ENCODE measurements at places on chromosomes 4 and X.

- no peak for DNase-seq
Observed at GRCh38 chrX:72050011-72050410, 81.7 kb downstream of the RTL5 start.

- DNase-seq = no peak
Observed at GRCh38 chr4:169014586-169014985, 4.5 kb upstream of the CBR4 start.

- no peak for DNase-seq
Observed at GRCh38 chr4:159070742-159071141, 32.1 kb upstream of the RAPGEF2 start.

GRCh38 chr4:80705311-80705710 lies 325.2 kb upstream of the BMP3 start:
- no peak for DNase-seq

DNA sequence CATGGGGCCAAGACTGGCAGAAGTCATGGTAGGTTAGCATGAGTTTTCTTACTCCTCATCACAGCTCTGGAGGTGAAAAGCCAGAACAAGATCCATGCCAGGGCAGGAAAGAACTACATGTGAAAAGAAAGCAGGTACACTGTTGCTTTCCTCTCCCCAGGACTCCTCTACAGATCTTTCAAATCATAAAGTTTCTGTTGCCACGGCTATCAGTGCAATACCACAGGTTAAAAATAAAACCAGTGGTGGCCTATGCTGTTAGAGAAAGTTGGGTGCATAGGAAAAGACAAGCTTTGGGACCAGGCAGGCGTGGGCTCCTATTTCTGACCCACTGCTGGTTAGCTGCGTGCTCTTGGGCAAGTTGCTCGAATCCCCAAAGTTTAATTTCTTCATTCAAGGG lies 81.4 kb downstream of the SH3RF1 start:
- no peak for DNase-seq
